ENCODE measurements at places on chromosomes 12 and 14.

- no peak for DNase-seq
Measured at GRCh38 chr12:107635139-107635538, 50.5 kb upstream of the PWP1 start.

DNA sequence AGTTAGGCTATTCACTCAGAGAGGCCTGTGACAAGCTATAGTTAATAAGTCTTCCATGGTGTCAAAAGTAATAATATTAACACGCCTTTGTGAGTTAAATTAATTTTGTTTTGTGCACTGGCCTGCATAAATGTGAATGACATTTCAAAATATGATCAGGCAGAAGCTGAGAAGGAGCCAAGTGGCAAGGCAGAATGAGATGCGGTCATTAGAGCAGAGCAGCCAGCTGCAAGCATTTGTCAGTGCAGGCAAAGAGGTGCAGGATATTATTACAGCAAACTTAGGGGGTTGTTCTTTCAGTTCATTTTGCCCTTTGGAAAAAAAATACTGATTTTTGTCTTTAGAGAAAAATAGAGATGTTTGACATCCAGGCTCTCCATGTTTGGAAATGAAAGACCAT lies 364.5 kb downstream of the PAWR start:
- peak; percentile 43 for DNase-seq

- no peak for DNase-seq
Measured at GRCh38 chr12:68972595-68972994, 39.6 kb upstream of the CPM start.

- peak; percentile 96 for DNase-seq
Measured at GRCh38 chr12:6613776-6614512, 6.8 kb upstream of the CHD4 start.

DNA sequence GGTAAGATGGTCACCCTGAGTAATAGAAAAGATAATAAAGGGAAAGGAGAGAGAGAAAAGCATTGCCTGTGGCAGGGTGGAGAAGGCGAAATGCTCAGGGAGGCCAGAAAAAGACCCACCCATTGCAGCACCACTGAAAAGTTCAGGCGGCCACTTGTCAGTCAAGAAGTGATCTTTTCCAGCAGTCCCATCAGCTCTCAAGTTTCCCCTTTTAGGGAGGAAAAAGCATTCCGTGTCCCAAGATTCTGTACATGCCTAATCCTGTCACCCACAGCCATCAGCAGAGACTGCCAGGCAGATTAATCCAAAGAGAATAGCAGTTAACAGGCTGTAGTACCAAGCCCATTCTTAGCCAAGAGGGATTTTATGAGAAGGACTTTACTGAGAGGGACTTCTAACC lies 11.9 kb downstream of the SLC38A1 start:
- DNase-seq, result no peak

DNA sequence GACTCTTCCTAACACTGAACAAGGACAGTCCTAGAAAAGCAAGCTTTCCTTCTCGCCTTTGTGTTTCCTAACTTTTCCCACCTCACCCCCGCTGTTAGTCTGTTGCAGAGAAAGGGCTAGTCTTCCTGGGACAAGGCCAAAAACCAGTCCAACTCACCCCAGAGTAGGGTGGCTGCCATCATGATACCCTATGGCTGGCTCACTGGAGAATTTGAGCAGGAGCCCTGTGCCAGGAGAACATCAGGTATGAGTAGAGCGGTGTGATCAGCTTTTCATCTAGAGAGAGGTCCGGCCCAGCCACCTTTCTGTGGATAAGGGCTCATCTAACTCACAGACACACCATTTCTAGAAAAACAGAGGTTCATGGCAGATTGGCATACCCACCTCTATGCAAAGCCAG lies 16.7 kb upstream of the ZFP36L1 start:
- DNase-seq, result no peak

DNA sequence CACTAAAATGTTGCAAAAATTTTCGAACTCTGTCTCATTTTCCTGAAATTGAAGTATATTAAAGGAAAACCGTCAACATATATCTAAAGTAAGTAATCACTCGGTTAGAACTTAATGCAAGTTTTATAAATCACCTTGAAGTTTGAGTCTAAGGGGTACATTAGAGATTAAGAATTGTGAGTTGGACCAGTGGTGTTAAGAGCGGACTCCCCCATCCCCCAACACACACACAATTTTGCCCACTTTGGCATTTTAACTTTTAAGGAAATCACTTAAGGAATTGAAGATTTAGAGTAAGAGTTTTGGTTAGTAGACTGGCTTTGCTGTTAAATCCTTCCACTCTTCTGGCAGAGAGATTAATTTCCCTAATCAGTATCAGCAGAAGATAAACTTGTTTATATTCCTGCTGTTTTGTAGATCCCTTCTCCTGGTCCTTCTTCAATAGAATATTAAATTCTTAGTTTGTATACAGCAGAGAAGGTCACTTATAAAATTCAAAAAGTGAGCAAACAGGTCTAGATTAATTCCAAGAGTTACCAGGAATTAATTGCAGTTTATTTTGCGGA lies 1.5 kb downstream of the HIF1A start:
- no peak for DNase-seq

- no peak for DNase-seq
Measured at GRCh38 chr14:24377657-24378056, 9.7 kb downstream of the NFATC4 start.

DNA sequence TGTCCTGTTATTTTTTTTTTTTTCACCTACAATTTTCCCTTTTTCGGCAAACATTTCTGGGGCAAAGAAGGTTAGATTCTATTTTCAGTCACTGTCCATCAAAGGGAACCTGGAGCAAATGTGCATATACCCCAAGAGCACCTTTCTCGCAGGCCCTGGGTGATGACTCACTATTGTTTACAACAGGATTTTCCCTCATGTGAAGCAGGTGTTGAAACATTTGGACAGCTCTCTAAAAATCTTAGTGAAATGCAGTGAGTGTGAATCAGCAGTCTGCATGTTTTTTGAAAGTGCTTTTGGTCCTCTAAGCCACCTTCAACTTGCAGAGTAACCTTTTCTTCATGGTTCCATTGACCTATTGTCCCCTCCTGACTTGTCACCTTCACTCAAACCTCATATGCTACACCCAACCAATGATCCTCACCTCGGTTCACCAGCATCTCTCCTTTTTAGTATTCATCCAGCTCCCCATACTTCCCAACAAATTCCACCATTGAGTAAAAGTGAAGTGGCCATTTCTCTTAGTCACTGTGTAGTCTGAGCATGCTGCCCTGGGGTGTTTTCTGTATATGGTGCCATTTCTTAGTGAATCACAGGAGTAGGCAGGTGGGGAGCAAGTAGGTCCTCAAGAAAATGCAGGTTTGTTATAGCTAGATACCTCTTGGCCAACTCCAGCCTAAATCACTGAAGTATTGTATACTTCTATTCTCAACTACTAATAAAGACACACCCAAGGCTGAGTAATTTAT lies 260.2 kb downstream of the BMP4 start:
- DNase-seq, result peak; percentile 6

DNA sequence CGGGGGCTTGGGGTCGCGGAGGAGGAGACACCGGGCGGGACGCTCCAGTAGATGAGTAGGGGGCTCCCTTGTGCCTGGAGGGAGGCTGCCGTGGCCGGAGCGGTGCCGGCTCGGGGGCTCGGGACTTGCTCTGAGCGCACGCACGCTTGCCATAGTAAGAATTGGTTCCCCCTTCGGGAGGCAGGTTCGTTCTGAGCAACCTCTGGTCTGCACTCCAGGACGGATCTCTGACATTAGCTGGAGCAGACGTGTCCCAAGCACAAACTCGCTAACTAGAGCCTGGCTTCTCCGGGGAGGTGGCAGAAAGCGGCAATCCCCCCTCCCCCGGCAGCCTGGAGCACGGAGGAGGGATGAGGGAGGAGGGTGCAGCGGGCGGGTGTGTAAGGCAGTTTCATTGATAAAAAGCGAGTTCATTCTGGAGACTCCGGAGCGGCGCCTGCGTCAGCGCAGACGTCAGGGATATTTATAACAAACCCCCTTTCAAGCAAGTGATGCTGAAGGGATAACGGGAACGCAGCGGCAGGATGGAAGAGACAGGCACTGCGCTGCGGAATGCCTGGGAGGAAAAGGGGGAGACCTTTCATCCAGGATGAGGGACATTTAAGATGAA lies 630 bp downstream of the FOS start:
- DNase-seq, result peak; percentile 29

DNA sequence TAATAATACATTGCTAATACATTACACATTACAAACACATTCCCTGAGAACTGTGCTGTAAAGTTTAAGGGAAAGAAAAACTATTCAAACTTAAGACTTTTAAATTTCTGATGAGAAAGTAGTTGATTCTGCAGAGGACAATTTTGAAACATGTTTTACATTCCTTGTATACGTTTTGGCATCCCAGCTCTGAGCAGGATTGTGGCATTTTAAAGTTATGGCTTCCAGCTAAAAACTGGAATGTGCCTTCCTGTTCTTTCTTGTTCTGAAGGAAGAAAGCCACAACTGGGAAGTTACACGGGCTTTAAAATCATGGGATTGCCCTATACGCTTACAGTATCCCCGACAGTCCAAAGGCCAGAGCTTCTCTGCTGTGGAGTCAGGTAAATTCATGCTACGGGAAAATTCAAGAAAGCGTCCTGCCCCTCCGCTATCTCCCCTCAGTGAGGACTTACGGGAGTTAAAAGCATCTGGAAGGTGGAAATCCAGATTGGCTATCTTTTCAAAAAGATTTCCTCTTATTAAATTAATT lies 10.8 kb upstream of the KLHL42 start:
- DNase-seq, result no peak

All from NCI-H1694 (cell line).